ENCODE measurements at places on chromosomes 16 and 17. TPM values are rescaled to one million over a fixed set of nuclear protein-coding genes. Genes with fewer than 3 reads are reported as not detected.

Gene RHBDF1
- 11.8 TPM for total RNA-seq

Gene SLC12A3
- total RNA-seq: not detected

Gene DNAAF1
- total RNA-seq: 0.64 TPM

Gene MYO15B
- 16.6 TPM for total RNA-seq

Gene CCL8
- total RNA-seq: not detected

Gene MSLN
- total RNA-seq: not detected

Gene CCT6B
- not detected for total RNA-seq

Gene TBC1D28
- total RNA-seq: not detected

Gene ZSCAN10
- not detected for total RNA-seq

DNA sequence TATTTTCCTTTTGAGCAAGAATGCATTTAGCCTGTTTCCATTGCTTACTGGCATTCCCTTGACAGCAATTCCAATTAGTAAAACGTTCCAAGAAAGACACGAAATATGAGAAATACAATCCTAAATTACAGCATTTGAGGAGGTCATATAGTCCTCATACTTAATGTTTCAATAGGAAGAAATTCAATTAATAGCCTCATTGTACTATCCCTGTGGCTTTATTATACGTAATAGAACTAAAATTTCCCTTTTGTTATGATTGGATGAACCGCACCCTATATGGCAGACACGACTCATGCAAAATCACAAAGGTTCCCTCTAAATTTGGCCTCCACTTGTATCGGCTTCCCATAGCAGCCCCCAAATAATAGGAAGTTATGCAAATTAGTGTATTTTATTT lies 291.7 kb downstream of the CEP112 start:
- no peak for DNase-seq

GRCh38 chr17:74245871-74246270 lies 28.2 kb upstream of the DNAI2 start:
- DNase-seq: no peak

GRCh38 chr17:1753767-1754429 lies 8.0 kb upstream of the SERPINF1 start:
- DNase-seq: no peak

DNA sequence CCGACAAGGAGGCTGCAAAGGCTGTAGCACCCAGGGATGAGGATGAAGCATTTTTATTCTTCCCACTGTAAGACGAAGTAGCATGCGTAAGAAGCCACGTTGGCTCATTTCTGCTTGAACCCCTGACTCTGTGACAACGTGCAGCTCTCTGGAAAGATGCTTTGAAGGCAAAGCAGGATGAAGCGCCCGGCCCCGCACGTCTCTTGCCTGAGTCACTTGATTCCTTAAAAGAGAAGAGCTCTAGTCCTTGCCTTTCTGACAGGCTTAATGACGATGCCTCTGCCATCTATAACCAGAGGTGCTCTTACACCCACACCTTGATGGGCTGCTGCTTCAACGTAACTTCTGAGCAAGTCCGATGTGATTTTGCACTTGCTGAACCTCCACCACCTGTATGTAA lies 76.7 kb upstream of the MED9 start:
- no peak for DNase-seq

DNA sequence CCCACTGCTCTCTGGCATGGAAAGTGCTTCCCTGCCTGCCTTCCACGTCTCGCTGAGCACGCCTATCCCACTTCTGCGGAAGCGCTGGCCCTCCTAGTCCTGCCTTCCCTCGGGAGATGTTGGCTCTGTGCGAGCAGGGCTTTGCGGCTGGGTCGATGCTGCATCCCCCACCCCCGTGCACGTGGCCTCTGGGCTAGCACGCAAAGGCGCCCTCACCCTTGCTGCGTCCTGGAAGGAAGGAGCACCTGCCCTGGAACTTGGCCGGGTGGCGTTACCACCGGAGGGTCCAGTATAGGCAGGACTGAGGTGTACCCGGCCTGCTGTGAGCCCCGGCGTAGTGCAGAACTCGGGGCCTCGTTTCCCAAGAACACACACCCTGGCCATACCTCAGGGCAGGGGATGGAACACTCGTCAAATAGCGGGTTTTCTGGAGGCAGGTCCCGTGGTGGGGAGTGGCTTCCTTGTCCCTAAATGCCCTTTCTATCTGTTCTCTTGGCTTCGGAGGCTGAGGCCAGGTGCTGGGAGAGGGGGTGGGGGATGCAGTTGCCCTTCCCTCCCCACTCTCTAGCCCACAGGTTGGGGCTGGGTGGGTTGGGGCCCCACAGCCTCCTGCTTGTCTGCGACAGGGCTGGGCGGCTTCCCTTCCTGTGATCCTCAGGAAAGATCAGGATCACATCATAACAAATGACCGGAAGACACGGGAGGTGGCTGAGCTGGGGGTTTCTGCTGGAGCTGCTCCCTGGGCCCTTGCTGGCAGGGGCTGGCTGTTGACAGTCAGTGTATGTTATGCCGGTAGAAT lies 17.4 kb downstream of the BAIAP2 start:
- DNase-seq: no peak

- no peak for DNase-seq
These were observed 16.3 kb downstream of the KANSL1 start for GRCh38 chr17:46176975-46177374.

- no peak for DNase-seq
These were observed 34.0 kb downstream of the YPEL2 start for GRCh38 chr17:59365383-59365981.

- no peak for DNase-seq
These were observed 9.4 kb upstream of the CNEP1R1 start for GRCh38 chr16:50015631-50016030.

DNA sequence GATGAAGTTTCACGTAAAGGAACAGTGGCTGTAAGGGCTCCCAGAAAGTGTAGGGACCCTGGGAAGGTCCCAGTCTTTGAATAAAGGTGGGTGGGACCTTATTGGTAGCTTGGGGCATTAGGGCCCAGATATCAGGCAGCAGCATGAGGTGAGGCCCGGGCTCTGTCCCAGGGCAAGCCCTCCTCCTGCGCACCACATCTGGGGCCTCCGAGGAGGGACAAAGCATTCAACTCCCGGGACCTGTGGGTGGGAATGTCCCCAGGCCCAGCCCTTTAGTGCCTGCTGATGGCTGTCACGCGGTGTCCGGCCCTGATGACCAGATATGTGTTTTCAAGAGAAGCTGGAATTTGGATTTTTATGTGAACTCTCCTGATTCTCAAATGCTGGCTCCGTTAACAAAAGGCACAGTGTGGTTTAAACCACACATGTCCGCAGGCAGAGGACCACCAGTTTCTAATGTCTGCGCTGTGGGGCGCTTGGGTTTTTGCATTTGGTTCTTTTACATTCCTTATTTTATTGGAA lies 30.4 kb downstream of the RAI1 start:
- no peak for DNase-seq

GRCh38 chr16:6835941-6836340 lies 496.7 kb upstream of the RBFOX1 start:
- DNase-seq: peak; percentile 73

DNA sequence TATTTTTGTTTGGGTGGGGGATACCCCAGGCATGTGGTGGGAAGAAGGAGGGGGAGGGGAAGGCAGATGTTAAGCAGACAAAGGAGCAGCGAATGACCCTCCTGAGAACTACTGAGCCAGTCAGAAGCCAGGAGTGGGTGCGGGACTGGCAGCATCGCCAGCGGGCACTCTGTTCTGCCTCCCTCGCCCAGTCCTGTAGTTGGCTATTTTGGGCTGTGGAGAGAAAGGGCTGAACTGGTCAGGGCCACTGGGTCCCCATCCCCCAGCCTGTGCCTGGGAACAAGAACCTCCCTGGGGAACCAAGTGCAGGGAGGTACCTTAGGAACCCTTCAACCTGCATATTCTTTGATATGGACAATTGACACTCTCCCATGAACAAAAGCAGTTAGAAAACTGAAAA lies 6.4 kb downstream of the LRRC3C start:
- no peak for DNase-seq

- no peak for DNase-seq
These were observed 3.1 kb downstream of the TMEM231 start for GRCh38 chr16:75552951-75553350.

DNA sequence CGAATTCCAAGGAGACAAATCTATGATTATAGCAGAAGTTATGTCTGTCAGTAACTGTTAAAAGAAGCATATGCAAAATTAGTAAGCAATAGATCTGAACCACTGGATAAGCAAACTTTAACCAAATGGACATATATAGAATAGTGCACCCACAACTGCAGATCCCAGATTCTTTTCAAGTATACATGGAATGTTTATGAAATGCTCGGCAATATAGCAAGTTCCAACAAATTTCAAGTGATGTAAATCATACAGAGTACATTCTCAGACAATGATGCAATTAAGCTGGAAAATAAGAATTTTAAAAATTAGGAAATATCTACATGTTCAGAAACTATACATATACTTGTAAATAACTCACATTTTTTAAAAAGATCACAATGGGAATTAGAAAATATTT lies 8.4 kb upstream of the HELZ start:
- no peak for DNase-seq

DNA sequence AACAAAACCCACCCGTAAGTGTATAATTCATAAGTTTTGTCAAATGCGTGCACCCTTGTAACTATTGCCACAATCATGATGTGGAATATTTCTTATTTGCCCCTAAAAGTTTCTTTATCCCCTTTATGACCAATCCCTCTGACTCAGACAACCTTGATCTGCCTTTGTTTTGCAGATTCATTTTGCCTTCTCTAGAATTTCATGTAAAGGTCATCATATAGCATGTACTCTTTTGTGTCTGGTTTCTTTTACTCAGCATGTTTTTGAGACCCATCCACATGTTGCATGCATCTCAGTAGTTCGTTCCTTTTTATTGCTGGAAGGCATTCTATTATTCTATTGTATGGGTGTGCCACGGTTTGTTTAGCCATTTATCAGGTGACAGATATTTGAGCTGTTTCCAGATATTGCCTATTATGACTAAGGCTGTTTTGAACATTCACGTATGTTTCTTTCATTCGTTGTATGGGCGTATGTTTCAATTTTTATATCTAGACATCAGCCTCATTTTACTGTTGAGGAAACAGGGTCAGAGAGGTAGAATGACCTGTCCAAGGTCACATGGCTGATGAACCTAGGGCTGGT lies 192.4 kb downstream of the RAB11FIP4 start:
- DNase-seq: no peak

GRCh38 chr16:6932871-6933385 lies 399.7 kb upstream of the RBFOX1 start:
- peak; percentile 98 for DNase-seq

DNA sequence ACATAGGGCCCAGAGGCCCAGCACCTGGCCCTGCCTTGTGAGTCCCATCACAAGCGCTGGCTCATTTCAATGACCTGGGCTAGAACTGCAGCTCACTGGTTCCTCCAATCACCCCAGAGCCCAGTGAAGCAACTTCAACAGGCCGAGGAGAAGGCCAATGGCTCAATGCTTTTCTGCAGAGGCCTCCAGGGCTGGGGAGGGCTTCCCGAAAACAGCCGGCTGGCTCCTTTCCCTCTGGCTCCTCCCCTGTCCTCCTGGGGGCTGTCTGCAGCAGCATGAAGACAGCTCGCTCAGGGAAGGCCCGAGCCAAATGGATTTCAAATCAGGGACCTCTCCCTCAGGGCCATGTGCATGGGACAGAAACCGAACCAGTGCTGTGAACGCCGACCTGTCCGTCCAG lies 121.6 kb downstream of the ZNF423 start:
- DNase-seq: no peak

DNA sequence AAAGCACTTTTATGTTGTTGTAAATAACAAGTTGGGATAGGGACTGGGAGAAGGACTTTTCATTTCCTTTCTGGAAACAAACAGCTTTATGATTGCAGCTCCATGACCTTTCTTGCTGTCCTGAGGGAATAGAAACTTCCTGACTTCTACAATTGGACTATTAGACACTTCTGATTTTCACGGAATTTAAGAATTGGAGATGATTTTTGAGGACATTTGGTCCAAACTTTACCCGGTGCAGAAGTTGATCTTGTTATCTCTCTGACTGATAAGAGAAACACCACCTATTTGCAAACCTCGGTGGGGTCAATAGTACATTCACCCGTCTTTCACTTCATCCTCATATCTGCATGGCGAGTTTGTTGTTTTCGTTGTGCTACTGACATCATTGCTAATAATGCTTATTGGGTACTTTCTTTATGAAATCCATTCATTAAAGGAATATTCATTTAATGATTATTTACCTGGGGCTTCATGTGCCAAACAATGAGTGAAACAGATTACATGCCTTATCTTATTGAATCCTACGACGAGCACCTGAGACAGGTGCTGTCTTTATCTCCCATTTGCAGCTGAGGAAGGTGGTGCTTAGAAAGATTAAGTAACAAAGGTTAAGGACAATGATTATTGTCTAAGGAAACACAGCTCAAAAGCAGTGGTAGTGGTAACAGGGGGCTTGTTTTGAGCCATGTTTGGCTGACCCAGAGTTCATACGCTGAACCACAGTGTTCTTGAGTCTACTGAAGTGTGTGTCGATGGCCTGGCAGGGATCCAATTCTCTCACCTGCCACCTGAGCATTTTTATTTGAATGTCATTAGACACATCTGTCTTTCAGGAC lies 176.9 kb upstream of the FAM20A start:
- DNase-seq: no peak

GRCh38 chr17:30393911-30394867 lies 15.5 kb downstream of the CPD start:
- no peak for DNase-seq

DNA sequence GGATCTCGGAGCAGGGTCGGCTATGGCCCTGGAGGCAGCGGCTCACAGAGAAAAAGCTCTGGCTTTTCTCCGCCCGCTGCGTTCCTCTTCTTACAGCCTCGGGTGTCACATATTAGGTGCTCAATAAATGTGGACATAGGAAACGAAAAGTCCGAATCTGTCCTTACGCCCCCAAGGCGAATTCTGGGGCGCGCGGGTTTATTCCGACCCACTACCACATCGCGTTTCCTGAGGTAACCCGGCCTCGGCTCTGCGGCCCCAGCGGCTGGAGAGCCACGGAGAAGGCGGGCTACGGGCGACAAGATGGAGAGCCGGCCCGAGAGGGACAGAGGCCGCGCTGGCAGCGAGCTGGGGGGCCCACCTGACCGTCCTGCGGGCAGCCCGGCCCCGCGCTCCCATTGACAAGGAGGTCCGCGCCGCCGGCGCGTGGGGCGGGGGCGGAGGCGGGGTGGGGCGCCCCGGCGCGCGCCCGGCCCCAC lies 573 bp upstream of the GNAO1 start:
- DNase-seq: peak; percentile 37

GRCh38 chr17:42049834-42050392 lies 488 bp downstream of the C17orf113 start:
- DNase-seq: no peak

DNA sequence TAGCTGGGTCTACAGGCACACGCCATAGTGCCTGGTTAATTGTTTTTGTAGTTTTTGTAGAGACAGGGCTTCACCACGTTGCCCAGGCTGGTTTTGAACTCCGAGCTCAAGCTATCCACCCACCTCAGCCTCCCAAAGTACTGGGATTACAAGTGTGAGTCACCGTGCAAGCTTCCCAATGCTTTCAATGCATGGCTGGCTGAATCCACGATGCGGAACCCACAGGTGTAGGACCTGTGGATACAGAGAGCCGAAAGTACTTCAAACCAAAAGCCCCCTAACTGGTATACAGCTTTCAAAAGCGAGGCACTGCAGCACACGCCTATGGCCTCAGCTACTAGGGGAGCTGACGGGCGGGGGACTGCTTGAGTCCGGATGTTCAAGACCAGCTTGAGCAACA lies 44.8 kb downstream of the METTL16 start:
- peak; percentile 50 for DNase-seq

All from Caki2 (cell line).